ENCODE measurements at places on chromosomes 16 and 17.
A peak's percentile ranks its signal among the peaks of the same experiment; 100 is the strongest.

GRCh38 chr17:1562176-1562643 is 382 bp downstream of the PITPNA start:
- H3K4me1 ChIP-seq: peaks cover 44% of the 10 kb centered on the region
- H3K27me3 ChIP-seq: peaks cover 5% of the 10 kb centered on the region
- H3K4me3 ChIP-seq: peak overlapping the region; percentile 78

DNA sequence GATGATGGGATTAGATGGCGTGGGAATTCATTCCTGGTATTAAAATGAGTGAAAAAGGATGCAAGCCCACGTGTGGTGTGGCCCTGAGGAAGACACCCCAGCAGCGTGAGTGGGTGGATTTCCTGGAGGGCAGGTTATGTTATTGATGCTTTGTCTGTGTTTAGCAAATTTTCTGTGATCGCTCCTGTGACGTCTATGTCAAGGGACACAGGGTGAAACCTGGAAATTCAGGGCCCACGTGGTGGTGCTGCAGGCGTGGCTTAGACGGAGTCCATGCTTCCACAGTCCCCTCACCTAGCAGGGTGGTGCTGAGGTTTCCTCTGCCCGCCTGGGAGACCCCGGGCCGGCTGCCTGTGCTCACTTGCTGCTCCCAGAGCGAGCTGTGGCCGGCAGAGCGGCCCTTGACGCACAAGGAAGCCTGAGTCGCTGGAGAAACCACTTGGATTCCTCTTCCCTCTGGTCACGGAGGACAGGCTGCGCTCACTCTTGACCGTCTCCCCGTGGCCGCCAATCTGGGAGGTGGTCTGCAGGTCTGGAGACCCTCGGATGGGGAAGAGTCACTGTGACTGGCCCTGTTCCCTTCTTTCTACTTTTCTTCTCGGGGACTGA is 23.4 kb downstream of the BAIAP2 start:
- peaks cover 2% of the 10 kb centered on the region for H3K27me3 ChIP-seq
- H3K27ac ChIP-seq: no peak overlapping the region
- H3K4me3 ChIP-seq: no peak overlapping the region
- DNase-seq: no peak
- H3K36me3 ChIP-seq: no peaks in the 10 kb centered on the region

GRCh38 chr16:84087466-84088151 is 29.1 kb downstream of the MBTPS1 start:
- peaks cover 51% of the 10 kb centered on the region for H3K36me3 ChIP-seq
- no peak for DNase-seq
- no peak overlapping the region for H3K4me3 ChIP-seq
- H3K4me1 ChIP-seq: peaks cover 48% of the 10 kb centered on the region

- no peak for DNase-seq
- peaks cover 27% of the 10 kb centered on the region for H3K36me3 ChIP-seq
- peak overlapping the region; percentile 36 for H3K27ac ChIP-seq
Measured at GRCh38 chr17:64580384-64581315, 73.9 kb downstream of the CEP95 start.

DNA sequence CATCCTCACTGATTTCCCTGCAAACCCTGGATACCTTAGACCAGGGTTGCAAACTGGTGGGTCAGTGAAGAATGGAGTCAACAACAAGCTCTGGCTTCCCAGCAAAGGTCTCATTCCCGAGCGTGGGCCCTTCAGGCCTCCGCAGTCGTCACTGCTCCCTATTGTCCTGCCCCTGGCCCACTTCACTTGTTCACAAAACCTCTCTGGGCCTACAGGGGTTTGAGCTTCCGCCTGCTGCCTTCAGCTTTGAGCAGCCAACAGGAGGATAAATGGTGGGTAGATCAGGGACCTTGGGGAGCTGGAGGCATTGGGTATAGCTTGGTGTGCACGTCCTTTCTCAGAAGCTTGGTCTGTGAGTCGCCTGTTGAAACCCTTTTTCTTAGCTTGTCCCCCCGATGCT is 148.8 kb downstream of the KATNIP start:
- H3K36me3 ChIP-seq: no peaks in the 10 kb centered on the region
- H3K4me1 ChIP-seq: no peaks in the 10 kb centered on the region
- H3K27me3 ChIP-seq: no peaks in the 10 kb centered on the region
- H3K4me3 ChIP-seq: no peak overlapping the region

GRCh38 chr17:37284191-37284590 is 91.6 kb upstream of the C17orf78 start:
- no peak for DNase-seq
- peaks cover 22% of the 10 kb centered on the region for H3K36me3 ChIP-seq
- no peak overlapping the region for H3K4me3 ChIP-seq

DNA sequence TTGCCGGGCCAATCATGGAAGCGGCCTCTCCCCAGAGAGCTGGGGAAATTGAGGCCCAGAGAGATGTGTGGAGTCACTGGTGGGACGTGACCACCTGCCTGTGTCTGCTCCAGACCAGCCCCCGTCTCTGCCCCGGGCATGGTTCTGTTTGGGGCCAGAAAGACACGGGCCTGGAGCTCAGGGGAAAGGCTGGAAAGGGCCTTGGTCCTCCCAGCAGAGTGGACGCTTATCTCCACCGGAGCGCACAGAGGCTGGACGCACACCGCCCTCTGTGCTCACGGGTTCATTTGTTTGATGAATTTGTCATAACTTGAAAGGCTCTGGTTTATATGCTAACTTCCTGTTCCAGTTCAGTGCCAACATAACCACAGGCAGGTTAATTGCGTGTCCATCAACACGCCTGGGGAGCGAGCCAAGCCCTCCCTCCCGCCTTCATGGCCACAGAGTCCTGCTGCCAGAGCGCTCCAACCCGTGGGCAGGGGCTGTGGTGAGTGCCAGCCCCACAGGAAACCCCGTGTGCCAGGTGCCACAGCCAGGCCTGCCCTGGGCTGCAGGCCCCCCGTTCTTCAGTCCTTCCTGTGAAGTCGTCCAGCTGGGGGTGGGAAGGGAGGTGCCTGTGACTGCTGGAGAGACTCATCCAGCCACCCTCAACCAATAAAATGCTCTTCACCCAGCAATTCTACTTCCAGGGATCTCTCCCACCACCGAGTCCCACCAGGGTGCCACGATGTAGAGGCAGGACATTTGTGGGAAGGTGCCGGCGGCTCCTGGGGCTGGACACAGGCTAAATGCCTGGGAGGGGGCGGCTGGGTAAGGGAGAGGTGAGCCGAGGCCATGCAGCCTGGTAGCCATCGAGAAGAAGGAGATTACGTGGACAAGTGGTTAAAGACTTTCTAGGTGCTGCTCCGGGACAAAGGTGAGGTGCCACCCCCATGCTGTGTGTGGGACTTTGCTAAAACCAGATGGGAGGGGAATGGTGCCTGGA is 29.4 kb upstream of the BAHCC1 start:
- H3K4me1 ChIP-seq: peaks cover 17% of the 10 kb centered on the region
- peak overlapping the region; percentile 38 for H3K27ac ChIP-seq
- H3K27me3 ChIP-seq: peaks cover 40% of the 10 kb centered on the region

- H3K4me1 ChIP-seq: no peaks in the 10 kb centered on the region
- no peak overlapping the region for H3K4me3 ChIP-seq
- H3K27ac ChIP-seq: no peak overlapping the region
- no peaks in the 10 kb centered on the region for H3K27me3 ChIP-seq
Measured at GRCh38 chr17:46950997-46951621, 27.9 kb downstream of the RPRML start.

DNA sequence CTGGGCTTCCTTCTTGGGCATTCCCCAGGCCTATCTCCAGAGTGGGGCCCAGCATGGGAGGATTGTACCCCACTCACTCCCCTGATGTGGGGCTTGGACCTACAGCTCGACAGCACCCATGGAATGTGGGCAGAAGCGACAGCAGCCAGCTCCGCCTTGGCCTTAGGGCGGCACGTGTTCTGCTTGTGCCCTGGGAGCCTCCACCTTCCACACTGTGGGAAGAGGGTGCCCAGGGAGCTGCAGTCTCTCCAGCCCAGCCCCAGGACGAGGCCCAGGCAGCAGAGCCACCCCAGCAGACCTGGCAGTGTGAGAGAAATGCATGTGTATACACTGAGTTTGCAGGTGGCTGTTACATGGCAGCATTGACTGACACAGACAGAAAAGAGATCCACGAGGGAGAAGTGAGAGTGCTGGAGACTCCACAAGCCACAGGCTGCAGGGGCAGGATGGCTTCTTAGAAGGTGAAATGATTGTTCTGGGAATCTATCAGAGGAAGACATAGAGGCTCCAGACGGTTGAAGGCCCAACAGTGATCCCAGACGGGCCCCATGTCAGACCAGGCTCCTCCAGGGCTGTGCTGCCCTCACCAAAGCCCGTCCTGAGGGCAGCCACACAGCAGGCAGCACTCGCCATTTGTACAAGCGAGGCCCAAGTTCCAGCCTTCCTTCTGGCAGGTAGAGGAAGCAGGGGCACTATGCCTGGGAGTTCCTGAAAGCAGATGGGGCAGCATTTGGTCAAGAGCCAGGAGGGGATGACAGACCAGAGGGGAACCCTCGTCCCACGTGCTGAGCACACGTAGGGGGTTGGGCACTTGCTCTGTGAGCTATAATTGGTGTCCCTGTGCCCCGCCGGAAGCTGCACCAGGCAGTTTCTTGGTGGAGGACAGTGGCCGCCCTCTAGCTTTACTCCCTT is 2.8 kb upstream of the DNASE1 start:
- H3K4me1 ChIP-seq: peaks cover 2% of the 10 kb centered on the region
- no peak overlapping the region for H3K27ac ChIP-seq
- no peak overlapping the region for H3K4me3 ChIP-seq

- H3K4me1 ChIP-seq: no peaks in the 10 kb centered on the region
- H3K4me3 ChIP-seq: no peak overlapping the region
- no peak for DNase-seq
- H3K27ac ChIP-seq: no peak overlapping the region
- H3K27me3 ChIP-seq: peaks cover 3% of the 10 kb centered on the region
Measured at GRCh38 chr16:69481901-69482341, 57.5 kb downstream of the CYB5B start.

- peak; percentile 40 for DNase-seq
- H3K27me3 ChIP-seq: no peaks in the 10 kb centered on the region
- H3K27ac ChIP-seq: no peak overlapping the region
- peaks cover 29% of the 10 kb centered on the region for H3K4me1 ChIP-seq
- peaks cover 6% of the 10 kb centered on the region for H3K36me3 ChIP-seq
Measured at GRCh38 chr17:28381141-28381825, 9.8 kb downstream of the SARM1 start.

GRCh38 chr16:66269617-66270332 is 96.7 kb upstream of the CDH5 start:
- H3K4me1 ChIP-seq: peaks cover 6% of the 10 kb centered on the region
- H3K36me3 ChIP-seq: no peaks in the 10 kb centered on the region
- no peak overlapping the region for H3K27ac ChIP-seq
- no peak overlapping the region for H3K4me3 ChIP-seq
- peaks cover 23% of the 10 kb centered on the region for H3K27me3 ChIP-seq
- DNase-seq: peak; percentile 15

- no peak for DNase-seq
- no peaks in the 10 kb centered on the region for H3K27me3 ChIP-seq
- H3K4me1 ChIP-seq: peaks cover 5% of the 10 kb centered on the region
- H3K4me3 ChIP-seq: no peak overlapping the region
Measured at GRCh38 chr17:44444735-44445105, 55.3 kb upstream of the ITGA2B start.

DNA sequence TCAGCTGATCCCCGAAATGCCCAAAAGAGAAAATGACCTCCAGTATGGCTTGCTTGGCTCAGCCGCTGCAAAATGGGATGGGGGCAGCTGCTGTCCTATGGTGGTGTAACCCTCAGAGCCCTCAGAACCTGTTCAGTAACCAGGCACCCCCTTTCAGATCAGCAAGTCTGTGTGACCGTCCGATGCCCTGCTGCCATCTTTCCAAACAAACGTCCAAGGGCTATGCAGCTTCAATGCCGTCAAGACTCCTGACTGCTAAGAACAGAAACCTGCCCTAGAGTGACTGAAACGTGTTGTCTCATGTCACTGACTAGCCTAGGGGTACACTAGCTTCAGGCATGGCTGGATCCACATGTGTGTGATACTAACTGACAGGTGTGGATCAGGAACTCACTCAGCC is 70.4 kb downstream of the GNAO1 start:
- H3K4me3 ChIP-seq: no peak overlapping the region
- H3K36me3 ChIP-seq: no peaks in the 10 kb centered on the region
- peaks cover 36% of the 10 kb centered on the region for H3K4me1 ChIP-seq
- H3K27ac ChIP-seq: peak overlapping the region; percentile 71
- peaks cover 1% of the 10 kb centered on the region for H3K27me3 ChIP-seq

GRCh38 chr16:337437-337836 is 15.1 kb downstream of the AXIN1 start:
- peaks cover 1% of the 10 kb centered on the region for H3K27me3 ChIP-seq
- H3K4me3 ChIP-seq: no peak overlapping the region
- peaks cover 38% of the 10 kb centered on the region for H3K4me1 ChIP-seq
- no peak for DNase-seq
- peaks cover 16% of the 10 kb centered on the region for H3K36me3 ChIP-seq
- no peak overlapping the region for H3K27ac ChIP-seq

DNA sequence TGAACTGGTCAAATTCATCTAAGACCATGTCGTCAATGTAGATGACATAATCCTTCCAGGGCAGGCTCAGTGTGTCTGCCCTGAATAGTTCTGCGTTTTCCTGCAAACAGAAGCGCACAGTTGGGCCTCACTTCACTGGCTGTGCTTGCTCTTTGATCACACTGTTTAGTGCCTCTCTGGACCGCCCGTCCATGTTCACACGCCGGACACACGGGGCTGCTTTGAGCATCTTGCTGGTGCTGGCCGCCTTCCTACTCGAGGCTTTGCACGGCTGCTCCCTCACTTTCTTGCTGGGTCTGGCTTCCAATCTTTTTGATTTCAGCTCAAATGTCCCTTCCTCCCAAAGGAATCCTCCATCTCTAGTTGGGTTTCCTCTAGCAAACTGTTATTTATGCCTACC is 37.4 kb downstream of the DNAH17 start:
- DNase-seq: no peak
- H3K4me1 ChIP-seq: peaks cover 30% of the 10 kb centered on the region
- H3K36me3 ChIP-seq: peaks cover 2% of the 10 kb centered on the region
- no peaks in the 10 kb centered on the region for H3K27me3 ChIP-seq
- H3K4me3 ChIP-seq: no peak overlapping the region
- no peak overlapping the region for H3K27ac ChIP-seq

Measured in activated CD4-positive, alpha-beta memory T cell treated with anti-CD3 and anti-CD28 coated beads, Interleukin-2, amount 10 ng/mL, durations not matched to agents 7 days and 5 days (primary cell).